ENCODE measurements at places on chromosomes 7 and 10.
A peak's percentile ranks its signal among the peaks of the same experiment; 100 is the strongest.

GRCh38 chr10:44898665-44899064 is 12.5 kb upstream of the TMEM72 start:
- DNase-seq, result no peak

DNA sequence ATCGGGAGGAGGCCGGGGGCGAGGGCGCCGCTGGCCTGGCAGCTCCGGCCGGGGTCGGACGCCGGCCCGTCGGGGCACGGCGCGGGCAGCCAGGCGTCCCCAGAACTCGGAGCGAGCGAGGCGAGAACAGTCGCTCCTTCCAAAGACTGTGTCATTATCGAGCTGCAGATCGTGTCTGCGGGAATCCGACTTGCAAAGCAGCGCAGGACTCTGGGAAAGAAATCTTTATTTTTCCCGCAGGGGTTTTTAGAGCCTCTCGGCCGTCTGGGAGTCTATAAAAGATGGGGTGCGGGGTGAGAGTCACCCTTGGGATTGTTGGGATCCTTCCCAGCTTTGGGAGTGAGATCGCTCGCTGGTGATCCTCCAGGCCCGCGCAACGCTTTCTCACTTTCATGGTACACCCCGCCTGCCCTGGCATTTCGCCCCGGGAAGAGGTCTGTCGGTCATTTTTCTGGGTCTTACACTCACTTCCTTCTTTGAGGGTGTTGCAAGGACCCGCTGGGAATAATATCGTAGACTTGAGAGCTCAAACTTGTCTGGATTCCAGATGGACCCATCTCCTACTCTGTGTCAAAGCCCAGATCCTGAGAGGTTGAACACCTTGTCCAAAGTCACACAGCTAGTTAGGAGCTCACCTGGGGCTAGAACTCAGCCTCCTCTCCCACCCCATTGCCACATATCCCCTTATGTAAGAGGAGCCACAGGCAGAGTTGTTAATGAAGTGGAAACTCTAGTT is 1.0 kb downstream of the UBTD1 start:
- DNase-seq, result no peak

- no peak for DNase-seq
Observed at GRCh38 chr10:123241391-123242141, 87.4 kb downstream of the BUB3 start.

DNA sequence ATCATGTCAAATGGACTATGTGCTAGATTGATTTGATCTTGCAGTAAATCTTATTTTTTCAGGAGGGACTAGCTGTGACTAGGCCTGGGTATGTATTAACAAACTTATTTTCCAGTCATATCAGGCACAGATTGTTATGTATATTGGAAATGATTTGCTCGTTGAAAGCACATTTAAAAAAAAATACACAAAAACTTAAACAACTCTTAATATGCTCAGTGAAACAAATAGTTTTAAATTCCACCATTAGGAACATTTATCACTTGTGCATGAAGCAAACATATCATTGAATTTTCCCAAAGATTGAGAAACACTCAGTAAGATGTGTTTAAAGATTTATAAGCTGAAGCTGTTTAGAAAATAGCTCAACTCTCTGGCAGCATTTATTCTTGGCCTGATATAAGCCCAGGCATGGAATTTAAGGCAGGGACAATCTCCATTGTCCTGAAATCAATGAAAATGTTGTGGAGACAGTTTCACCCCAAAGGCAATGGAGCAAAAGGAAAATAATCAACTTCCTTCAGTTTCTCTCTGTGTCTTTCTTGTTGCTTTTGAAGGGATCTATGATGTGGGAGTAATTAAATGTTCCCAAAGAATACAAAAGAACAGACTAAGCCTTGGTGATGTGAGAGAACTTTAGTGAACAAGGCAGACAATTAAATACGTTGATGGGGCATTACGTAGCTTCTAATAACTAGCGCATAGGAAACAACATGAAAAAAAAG is 250.3 kb downstream of the GPR37 start:
- no peak for DNase-seq

DNA sequence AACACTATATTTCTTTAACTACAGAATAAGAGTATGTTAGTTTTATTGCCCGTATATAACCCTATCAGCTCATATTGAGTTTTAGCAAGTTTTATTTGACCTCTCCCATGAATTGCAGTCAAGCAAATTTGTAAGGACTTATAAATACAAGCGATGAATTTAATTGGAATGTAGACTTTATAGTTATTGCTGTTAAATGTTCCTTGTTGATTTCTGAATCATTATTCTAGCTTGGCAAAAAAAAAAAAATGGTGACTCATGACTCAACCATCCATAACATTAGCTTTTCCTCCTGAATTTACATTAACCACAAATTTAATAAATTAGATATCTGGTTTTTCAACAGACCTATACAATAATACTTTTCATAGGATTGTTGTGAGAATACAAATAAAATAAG is 334.0 kb upstream of the LRRTM3 start:
- DNase-seq, result no peak

GRCh38 chr10:95920798-95921426 is 13.1 kb downstream of the CC2D2B start:
- no peak for DNase-seq

DNA sequence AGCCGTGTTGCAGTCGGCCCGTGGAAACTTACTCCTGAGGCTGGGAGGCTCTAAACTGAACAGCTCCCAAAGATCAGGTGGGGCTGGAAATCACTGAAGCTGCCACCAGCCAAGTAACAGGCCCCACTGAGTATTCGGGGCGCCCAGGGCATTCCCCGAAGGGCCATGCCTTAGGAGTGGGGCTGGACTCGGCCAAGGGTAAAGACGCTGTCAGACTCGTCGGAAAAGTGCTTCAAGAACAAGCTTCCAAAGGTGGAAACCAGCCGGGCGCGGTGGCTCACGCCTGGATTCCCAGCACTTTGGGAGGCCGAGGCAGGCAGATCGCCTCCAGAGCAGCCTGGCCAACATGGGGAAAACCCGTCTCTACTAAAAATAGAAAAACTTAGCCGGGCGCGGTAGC is 102.8 kb downstream of the GALNT11 start:
- DNase-seq, result no peak

- no peak for DNase-seq
Observed at GRCh38 chr10:125631806-125632205, 51.2 kb downstream of the TEX36 start.

DNA sequence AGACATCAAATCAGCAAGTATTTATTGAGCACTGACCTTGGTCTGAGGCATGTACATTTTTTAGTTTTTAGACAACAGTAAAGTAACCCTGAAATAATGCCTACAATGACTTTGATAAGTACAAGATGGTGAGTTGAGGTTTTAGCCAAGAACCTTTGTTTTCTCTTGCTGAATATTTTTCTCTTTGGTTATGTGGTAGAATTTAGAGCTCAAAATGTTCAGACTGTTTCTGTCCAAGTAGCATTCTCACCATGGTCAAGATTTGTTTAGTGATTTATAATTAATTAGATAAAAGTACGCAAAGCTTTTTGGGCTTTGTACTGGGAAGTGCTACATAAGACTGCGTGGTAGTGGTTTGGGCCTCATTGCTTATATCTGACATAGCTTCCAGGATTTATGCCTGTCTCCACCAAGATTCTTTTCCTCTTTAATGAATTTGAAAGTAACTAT is 102.4 kb downstream of the KAT6B start:
- DNase-seq, result no peak

DNA sequence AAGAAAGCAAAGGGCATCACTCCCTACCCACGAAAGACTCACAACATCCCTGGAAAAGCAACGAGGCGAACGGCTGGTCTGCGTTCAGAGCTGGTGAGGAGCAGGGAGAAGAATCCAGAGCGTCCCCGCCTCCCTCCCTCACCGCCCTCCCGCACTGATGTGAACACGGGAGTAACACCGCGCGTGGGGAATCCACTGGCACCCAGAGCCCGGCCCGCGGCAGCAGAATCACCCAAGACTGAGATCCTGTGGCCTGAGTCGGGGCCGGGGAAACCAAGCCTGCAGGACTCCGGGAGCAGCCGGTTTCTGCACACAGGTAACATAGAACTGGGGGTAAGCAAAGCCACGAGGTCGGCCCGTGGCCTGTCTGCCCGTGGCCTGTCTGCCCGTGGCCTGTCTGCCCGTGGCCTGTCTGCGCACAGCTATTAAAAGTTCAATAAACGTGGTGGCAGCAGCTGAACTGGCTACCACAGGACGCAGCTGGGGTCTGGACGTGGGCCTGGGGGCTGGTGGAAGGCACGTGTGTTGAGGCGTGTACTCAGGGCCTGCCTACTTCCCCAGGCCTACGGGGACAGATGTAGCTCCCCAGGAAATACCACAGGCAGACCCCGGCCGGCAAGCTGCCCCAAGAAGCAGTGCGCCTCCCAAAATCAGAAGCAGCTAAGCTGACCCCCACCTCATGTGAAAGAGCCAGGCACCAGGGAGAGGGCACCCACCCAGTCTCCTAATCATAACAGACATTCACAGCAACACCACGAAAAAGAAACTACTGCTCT is 23.0 kb downstream of the DIP2C start:
- DNase-seq, result no peak

DNA sequence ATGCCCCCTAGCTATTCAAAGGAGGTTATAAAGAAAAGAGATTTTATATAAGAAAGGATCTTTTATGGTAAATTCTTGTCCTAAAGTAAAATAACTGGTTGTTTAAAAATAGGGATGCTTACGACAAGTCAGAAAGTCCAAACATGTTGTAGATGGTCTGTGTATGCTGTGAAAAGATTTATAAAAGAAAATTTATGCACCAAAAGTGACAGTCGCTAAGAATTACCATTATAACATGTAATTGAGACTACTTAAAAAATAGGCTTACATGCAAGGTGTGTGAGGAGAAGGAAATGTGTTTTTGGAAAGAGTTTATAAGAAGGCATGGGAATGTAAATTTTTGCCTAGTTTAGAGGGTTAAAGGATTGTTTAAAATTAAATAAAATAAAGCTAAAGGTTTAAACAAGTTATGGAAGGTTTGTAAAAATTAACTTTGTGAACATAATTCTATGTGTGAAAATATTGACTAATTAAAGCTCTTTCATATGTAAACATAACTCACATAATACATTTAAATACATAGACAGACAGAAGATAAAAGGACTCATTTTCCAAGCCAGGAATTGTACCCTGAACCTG is 118.5 kb downstream of the LYZL1 start:
- DNase-seq, result no peak

- no peak for DNase-seq
Observed at GRCh38 chr7:138898255-138898654, 82.9 kb downstream of the KIAA1549 start.

- no peak for DNase-seq
Observed at GRCh38 chr10:15433850-15434537, 62.9 kb upstream of the FAM171A1 start.

- no peak for DNase-seq
Observed at GRCh38 chr10:62057850-62058249, 156.4 kb downstream of the ARID5B start.

- no peak for DNase-seq
Observed at GRCh38 chr10:46330894-46331293, 44.1 kb downstream of the ANTXRL start.

DNA sequence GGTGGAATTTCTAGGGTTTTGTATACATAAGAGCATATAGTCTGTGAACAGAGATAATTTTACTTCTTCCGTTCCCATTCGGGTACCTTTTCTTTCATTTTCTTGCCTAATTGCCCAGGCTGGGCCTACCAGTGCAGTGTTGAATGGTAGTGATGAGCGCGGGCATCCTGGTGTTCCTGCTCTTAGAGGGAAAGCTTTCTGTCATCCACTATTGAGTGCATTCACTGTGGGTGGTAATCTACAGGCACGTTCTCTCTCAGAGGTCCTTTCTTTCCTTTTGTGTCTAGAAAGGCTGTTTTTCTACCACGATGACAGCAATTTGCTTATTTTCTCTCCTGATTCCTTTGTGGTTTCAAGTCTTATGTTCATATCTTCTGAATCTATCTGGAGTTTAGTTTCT is 65.0 kb downstream of the INPP5A start:
- no peak for DNase-seq

GRCh38 chr7:33757563-33758165 is 147.7 kb upstream of the BMPER start:
- peak; percentile 29 for DNase-seq

DNA sequence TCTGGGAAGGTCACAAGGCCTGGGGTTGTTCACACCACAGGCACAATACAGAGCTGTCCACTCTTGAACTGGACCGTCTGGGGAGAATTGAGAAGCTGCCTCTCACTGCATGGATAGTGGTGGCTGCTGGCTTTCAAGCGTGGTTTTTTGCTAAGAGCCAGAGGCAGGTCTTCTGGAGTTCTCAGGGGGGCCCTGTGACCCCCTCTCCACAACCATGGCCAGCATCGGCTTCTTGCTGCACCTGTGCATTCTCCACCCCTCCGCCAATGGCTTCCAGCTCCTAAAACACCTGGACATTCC is 140.3 kb downstream of the ADCY1 start:
- no peak for DNase-seq

GRCh38 chr7:66732439-66732838 is 8.1 kb upstream of the RABGEF1 start:
- DNase-seq, result no peak

- no peak for DNase-seq
Observed at GRCh38 chr10:114334301-114334700, 70.0 kb downstream of the AFAP1L2 start.
